ENCODE measurements at places on chromosomes 11 and 22.

DNA sequence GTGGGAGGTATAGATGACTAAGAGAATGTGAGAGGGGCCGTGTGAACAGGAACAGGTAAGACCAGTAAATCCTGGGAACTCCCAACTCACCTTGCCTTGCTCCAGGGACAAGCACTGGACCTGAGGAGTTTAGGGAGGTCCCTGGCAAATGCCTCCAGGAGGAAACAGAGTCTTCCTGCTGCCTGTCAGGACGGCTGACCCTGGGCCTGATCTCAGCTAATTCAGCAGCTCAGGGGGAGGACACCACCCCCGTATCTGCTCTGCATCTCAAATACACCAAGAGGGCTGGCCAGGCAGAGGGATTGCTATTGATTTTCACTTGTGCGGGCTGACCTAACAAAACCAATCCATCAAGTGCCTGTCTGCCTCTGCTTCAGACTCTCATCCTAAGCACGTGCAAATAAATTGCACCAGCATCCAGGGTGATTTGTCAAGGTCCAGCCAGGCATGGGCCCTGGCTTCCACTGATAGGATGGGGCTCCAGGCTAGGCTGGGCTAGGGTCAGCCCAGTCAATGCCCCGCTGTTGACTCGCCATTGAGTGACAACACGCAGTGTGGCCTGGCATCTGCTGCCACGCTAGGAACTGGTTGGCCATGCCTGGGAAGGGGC lies 20.3 kb downstream of the UQCR10 start:
- DNase-seq = no peak

DNA sequence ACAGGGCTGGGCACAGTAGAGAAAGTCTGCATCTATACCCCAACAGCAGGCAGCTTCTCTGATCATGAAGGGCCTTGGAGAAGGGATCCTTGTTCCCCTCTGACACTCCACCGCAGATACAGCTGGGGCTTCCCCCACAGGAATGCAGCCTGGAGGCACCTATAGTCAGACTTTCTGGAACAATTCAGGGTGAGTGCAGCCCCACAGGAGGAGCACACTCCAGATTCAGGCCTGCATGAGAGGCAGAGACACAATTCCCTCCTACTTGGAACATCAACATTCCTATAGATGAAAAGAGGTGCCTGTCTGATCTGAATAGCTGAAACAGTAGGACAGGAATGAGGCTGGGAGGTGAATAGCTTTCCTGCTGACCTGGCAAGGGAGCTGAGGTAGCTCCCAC lies 1298.0 kb upstream of the CNTN5 start:
- DNase-seq = no peak

- DNase-seq = no peak
Observed at GRCh38 chr22:30643055-30643875, 7.7 kb downstream of the SLC35E4 start.

GRCh38 chr11:75429641-75429901 lies 3.4 kb downstream of the KLHL35 start:
- DNase-seq = no peak

- DNase-seq = no peak
Observed at GRCh38 chr11:27847496-27847895, 147.2 kb upstream of the BDNF start.

GRCh38 chr11:81870066-81870412 lies 863.6 kb downstream of the FAM181B start:
- DNase-seq = no peak

DNA sequence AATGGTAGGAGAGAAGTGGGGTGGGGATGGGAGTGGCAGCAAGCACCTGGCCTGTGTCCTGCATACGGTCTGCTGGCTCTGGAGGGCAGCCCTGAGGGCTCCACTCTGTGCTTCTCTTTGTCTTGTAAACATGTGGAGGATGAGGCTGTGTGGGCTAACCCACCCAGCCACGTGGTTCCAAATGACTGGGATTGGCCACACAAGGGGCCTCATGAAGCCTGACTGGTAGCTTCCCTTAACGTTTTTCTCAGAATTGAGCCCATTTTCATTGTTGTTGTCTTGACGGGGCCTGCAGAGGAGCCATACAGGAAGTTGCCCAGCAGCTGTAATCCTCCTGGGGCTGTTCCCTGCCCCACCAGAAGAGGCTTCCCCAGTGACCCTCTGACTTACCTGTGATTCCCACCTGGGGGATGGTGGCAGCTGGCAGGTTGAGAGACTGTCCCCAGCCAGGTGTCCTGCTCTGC lies 18.0 kb downstream of the DERL3 start:
- no peak for DNase-seq

DNA sequence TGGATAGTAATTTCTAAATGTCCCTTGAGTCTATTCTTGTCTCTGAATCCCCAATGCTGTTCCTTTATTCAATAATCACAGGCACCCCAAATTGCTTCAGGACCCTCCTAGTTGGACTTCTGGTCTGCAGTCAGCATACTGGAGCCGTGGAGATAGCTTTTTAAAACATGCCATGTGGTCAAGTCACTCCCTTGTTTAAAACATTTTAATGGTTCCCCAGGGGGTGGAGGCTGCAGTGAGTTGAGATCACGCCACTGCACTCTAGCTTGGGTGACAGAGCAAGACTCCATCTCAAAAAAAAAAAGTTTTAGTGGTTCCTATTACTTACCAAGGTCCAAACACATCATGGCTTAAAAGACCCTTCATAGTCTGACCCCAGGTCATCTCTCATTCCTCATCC lies 220.3 kb downstream of the ADAMTS15 start:
- peak; percentile 63 for DNase-seq

DNA sequence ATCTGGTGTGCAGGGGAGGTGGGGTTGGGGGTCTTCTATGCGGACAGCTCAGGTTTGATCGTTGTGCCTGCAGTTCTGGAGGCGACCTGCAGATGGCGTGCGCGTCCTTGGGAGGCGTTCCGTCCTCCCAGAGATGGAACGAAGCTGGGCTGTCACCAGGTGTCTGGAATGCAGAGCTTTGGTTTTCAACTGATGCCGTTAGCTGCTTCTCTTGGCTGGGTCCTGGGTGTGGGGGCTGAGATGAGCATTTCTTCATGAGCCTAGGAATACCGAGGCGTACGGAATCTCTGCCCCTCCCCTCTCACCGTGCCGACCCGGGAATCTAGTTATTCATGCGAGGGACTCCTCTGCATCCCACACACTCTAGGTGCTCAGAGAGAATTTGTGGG lies 98.6 kb downstream of the CEP164 start:
- DNase-seq = peak; percentile 60

DNA sequence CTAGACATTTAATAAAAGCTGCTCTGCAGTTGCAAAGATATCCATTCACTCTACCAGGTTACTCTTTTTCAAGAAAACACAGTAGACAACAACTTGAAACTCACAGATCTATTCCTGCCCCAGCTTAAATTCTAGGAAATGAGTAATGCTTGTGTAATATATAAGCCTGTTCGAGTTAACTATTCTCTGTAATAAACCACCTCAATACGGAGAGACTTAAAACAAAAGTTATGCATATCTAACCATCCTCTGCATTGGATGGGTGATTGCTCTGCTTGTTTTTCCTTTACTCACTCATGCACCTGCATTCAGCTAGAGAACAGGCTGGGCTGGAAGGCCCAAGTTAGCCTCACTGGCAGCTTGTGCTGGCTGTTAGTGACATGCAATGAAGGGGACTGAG lies 13.3 kb downstream of the LRRC4C start:
- DNase-seq = no peak

GRCh38 chr11:35735903-35736302 lies 73.3 kb downstream of the TRIM44 start:
- no peak for DNase-seq

DNA sequence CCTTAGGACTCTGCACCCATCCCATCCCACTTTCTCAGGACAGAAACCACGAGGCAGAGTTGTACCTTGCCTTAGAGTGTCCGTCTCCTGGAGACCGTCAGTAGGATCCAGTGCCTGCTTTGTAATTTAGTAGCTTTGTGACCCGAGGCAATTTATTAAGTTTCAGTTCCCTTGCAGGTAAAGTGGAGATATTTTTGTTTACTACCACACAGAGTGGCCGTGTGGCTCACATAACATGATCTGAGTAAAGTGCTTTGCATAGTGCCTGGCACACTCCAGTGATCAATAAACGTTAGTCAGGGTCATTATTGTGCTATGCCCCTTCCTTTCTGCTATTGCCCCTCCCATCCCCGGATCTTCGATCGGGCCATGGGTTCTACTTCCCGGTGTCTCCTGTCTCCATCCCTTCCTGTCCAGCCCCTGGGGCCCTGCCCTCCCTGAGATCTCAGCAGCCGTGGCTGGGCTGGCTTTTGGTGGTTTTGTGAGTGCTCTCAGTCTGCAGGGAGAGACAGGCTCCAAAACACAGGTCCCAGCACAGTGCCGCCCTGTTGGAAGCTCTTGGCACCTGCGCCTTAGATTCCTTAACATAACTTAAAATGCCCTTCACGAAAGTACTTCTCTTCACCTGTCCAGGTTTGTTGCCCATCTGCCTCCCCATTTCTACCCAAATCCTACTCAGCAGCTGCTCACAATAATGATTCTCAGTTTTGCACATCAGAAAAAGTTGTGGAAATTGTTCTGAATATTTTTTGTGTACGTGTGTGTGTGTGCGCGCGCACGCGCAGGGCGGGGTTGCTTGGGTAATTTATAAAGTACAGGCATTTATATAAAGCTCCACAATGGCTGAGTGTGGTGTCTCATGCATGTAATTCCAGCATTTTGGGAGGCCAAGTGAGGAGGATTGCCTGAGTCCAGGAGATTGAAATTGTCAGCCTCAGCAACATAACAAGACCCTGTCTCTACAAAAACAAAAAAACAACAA lies 753.7 kb downstream of the NTM start:
- no peak for DNase-seq
